ENCODE measurements at places on chromosomes 11 and 22. TPM values are rescaled to one million over a fixed set of nuclear protein-coding genes. Genes with fewer than 3 reads are reported as not detected.

Gene PDGFD
- 5.4 TPM for total RNA-seq

Gene TSPAN18
- total RNA-seq: 13.4 TPM

GRCh38 chr11:18365741-18366140 lies 28.6 kb upstream of the LDHA start:
- H3K4me3 ChIP-seq: no peak overlapping the region
- no peaks in the 10 kb centered on the region for H3K27me3 ChIP-seq
- H3K36me3 ChIP-seq: peaks cover 10% of the 10 kb centered on the region
- no peaks in the 10 kb centered on the region for H3K4me1 ChIP-seq

DNA sequence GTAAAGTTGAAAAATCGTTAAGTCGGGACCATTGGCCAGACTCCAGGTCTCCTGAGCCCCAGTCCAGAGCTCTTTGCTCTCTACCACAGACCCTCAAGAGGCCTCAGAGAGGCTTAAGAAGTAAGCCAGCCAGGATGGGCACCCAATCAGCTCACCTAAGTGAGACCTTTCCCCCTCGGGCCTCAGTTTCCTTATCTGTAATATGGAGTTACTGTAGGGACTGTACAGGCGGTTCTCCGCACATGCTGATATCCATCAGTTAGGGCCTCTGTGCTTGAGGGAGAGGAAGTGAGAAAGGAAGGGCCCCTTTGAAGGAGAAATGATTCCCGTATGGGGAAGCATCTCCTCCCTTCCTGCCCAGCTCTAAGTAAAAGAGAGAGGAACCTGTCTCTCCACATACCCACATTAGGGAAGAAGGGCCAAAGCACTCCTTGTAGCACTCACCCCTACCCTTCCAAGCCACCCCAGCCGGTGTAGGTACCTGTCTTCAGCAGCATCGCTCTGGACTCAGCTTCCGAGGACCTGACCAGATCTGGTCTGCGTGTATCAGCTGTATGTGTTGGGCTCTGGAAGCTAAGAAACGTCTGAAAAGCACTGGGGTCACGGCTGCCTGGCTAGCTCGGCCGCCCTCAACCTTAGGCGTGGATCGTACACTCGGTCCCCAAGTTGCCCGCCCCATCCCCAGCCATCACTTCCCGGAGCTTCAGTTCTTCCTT lies 653 bp downstream of the NAGA start:
- peak overlapping the region; percentile 58 for H3K4me3 ChIP-seq
- peak overlapping the region; percentile 88 for H3K27ac ChIP-seq
- no peak for DNase-seq
- H3K36me3 ChIP-seq: no peaks in the 10 kb centered on the region
- H3K4me1 ChIP-seq: peaks cover 4% of the 10 kb centered on the region
- no peaks in the 10 kb centered on the region for H3K27me3 ChIP-seq

- no peak overlapping the region for H3K4me3 ChIP-seq
- H3K27me3 ChIP-seq: no peaks in the 10 kb centered on the region
- no peaks in the 10 kb centered on the region for H3K36me3 ChIP-seq
- no peak overlapping the region for H3K27ac ChIP-seq
These were observed 9.0 kb upstream of the USP28 start for GRCh38 chr11:113884361-113884836.

DNA sequence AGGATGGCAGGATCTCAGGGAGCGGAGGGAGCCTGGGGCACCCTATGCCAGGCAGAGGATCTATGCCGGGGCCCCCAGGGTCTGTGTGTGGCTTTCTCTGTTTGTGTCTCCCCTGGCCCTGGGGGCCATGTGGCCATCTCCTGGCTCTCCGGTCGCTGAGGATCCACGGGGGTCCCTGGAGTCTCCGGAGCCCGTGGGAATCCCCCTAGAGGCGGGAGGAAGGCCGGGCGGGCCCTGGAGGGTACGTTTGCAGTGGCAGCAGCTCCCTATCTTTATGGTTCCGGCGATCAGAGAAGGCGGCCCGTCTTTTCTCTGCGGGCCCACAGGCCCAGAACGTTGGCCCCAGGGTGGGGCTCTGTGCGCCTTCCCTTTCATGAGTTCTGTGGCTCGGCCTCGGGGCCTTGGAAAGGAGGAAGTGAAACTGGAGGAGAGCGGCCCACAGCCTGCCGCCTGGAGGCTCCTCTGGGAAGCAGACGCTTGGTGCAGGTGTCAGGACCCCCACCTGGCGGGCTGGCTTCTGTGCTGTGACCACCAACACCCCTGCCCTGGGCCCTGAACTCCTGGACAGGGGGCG lies 82.1 kb downstream of the KCNQ1 start:
- H3K36me3 ChIP-seq: no peaks in the 10 kb centered on the region
- DNase-seq: peak; percentile 87
- no peaks in the 10 kb centered on the region for H3K27me3 ChIP-seq

DNA sequence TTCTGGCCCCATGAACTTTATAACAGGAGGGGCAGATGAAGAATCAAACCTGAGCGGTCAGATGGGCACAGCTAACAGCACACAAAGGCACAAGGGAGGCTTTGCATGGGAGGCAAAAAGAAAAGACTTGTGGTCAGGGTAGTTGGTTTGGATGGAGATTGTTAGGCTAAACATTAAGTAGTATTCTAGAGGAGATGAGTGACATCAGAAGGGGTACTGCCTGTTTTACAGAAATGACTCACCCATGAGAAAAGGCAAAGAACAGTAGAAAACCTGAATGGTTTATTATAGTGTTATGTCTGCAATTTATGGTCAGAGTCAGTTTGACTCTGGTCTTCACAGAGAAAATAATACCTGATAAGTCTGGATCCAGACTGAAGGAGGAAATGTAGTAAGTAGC lies 129.8 kb upstream of the KIRREL3 start:
- no peaks in the 10 kb centered on the region for H3K36me3 ChIP-seq
- no peak overlapping the region for H3K4me3 ChIP-seq
- no peak for DNase-seq
- H3K4me1 ChIP-seq: no peaks in the 10 kb centered on the region
- no peaks in the 10 kb centered on the region for H3K27me3 ChIP-seq

Gene OR2AG1
- total RNA-seq: not detected

Gene ISX
- total RNA-seq: 36.4 TPM

DNA sequence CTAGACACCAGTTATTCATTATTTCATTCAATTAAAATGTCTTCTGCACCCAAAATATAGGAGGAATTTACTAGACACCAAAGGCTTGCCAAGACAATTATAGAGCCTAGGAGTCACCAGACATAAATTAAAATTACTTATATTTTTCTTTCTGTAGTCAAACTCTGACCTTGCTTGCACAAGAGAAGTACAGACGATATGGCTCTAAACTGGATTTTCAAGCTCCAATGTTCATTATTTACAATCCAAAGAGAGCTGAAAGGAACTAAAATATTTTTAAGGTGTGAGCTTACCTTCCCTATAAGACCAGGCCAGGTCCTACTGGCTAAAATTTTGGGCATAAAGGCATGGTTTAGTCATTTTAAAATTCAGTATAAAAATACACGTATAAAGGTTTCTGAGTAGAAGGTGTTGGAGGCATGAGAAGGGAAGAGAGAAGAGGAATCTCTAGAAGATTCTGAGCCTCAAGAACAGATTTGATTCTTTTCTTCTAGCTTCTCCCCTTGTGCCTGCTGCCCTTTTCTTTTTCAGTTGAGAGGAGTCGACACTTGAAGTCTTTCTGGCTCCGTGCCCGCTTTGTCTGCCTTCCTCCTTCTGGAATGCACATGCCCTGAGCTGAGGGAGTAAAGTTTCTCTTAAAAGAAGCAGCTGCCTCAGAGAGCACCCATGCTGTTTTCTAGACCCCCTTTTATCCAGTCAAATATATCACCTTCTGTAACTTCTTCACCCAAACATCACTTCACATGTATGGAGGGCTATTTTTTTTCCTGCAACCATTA lies 13.5 kb downstream of the C11orf97 start:
- no peak overlapping the region for H3K4me3 ChIP-seq
- H3K27ac ChIP-seq: no peak overlapping the region

DNA sequence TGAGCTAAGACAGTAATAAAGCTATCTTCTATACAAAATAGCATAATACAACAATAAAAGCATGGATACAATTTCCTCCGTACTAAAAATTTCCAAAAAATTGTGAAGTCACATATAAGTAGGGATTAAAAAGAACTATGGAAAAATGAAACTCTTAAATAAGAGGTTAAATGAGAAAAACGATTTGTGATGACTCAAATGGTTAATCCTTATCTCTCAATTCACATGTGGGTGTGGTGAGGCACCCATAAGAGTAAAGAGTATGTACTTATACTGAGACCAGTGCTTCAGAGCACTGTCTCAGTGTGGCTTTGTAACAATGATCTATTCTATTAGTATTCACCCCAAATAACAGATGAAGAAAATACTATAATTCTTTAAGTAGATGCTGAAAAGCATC lies 25.0 kb upstream of the CCDC34 start:
- DNase-seq: no peak
- H3K4me1 ChIP-seq: peaks cover 3% of the 10 kb centered on the region
- H3K27me3 ChIP-seq: no peaks in the 10 kb centered on the region
- H3K4me3 ChIP-seq: no peak overlapping the region

Gene CEP57
- 39.9 TPM for total RNA-seq

Gene SPI1
- total RNA-seq: 4.7 TPM

DNA sequence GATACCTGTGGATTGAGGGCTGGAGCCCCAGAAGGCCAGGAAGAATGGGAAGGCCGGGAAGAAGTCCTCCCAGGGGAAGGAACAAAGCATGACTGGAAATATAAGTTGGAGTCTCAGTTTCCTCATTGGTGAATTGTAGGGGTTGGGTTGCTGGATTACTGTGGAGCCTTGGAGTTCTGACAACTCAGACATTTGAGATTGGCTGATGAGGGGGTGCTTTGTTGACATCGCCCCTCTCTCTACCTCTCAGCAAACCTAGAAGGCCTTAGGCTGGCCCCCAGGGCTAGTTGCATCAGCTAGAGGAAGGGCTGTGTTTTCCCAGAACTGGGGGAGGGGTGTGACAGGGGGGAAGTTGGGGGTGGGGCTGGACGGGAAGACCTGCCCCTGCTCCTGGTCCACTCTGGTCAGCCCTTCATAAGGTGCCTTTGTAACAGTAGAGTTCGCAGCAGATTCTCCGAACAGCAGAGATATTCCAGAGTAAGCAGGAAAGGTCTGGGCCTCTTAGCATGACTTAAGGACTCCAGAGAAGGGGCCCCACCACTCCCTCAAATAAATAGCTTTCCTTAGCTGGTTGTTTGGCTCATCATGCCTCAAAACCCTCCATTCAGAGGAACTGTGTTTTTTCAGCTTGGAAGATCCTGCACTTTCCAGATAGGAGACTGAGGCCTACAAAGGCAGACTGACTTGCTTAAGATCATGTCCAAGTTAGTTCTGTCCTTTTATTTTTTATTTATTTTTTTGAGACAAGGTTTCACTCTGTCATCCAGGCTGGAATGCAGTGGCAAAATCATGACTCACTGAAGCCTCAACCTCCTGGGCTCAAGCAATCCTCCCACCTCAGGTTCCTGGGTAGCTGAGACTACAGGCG lies 12.5 kb upstream of the THRSP start:
- no peak for DNase-seq
- no peaks in the 10 kb centered on the region for H3K27me3 ChIP-seq
- H3K27ac ChIP-seq: no peak overlapping the region
- no peaks in the 10 kb centered on the region for H3K4me1 ChIP-seq
- no peak overlapping the region for H3K4me3 ChIP-seq

- H3K36me3 ChIP-seq: no peaks in the 10 kb centered on the region
- H3K4me1 ChIP-seq: peaks cover 4% of the 10 kb centered on the region
- no peak overlapping the region for H3K27ac ChIP-seq
- H3K27me3 ChIP-seq: no peaks in the 10 kb centered on the region
These were observed 148.8 kb downstream of the DBX1 start for GRCh38 chr11:20011307-20011951.

GRCh38 chr11:13135385-13136271 lies 126.5 kb downstream of the RASSF10 start:
- no peak overlapping the region for H3K4me3 ChIP-seq
- no peak overlapping the region for H3K27ac ChIP-seq
- no peaks in the 10 kb centered on the region for H3K27me3 ChIP-seq
- no peak for DNase-seq
- peaks cover 5% of the 10 kb centered on the region for H3K4me1 ChIP-seq

GRCh38 chr11:73269459-73270015 lies 2.6 kb upstream of the P2RY6 start:
- no peaks in the 10 kb centered on the region for H3K27me3 ChIP-seq
- H3K4me1 ChIP-seq: no peaks in the 10 kb centered on the region
- no peak overlapping the region for H3K4me3 ChIP-seq
- no peak overlapping the region for H3K27ac ChIP-seq
- no peaks in the 10 kb centered on the region for H3K36me3 ChIP-seq

Gene MS4A15
- total RNA-seq: not detected

DNA sequence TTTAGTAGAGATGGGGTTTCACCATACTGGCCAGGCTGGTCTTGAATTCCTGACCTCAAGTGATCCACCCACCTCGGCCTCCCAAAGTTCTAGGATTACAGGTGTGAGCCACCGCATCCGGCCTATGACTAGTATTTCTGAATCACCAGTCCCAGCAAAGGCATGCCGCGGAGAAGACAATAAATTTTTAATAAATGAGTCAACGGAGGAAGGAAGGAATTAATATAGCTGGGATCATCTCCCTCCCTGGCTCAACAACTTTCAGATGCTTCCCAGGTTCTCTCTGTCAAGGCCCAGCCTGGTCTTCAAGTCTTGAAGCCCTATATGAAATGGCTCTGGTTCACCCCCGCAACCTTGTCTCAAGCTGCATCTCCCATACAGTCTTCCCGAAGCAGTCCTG lies 45.7 kb downstream of the CYTH4 start:
- H3K4me3 ChIP-seq: no peak overlapping the region
- no peak for DNase-seq
- no peaks in the 10 kb centered on the region for H3K36me3 ChIP-seq

GRCh38 chr22:49201046-49201970 lies 626.4 kb downstream of the BRD1 start:
- H3K4me3 ChIP-seq: no peak overlapping the region
- no peaks in the 10 kb centered on the region for H3K27me3 ChIP-seq
- no peaks in the 10 kb centered on the region for H3K4me1 ChIP-seq
- H3K27ac ChIP-seq: no peak overlapping the region
- H3K36me3 ChIP-seq: no peaks in the 10 kb centered on the region
- DNase-seq: no peak

- H3K4me3 ChIP-seq: no peak overlapping the region
- no peaks in the 10 kb centered on the region for H3K36me3 ChIP-seq
- H3K27ac ChIP-seq: no peak overlapping the region
- no peak for DNase-seq
These were observed 137.7 kb downstream of the WT1 start for GRCh38 chr11:32297611-32298011.

GRCh38 chr22:32699001-32699582 lies 102.4 kb upstream of the TIMP3 start:
- H3K4me1 ChIP-seq: no peaks in the 10 kb centered on the region
- H3K27ac ChIP-seq: no peak overlapping the region
- DNase-seq: peak; percentile 37
- H3K27me3 ChIP-seq: no peaks in the 10 kb centered on the region
- no peaks in the 10 kb centered on the region for H3K36me3 ChIP-seq
- H3K4me3 ChIP-seq: no peak overlapping the region

- no peaks in the 10 kb centered on the region for H3K4me1 ChIP-seq
- no peak for DNase-seq
- no peak overlapping the region for H3K27ac ChIP-seq
- no peaks in the 10 kb centered on the region for H3K27me3 ChIP-seq
These were observed 1327.0 kb downstream of the BRD1 start for GRCh38 chr22:48500471-48501230.

Gene OR52K1
- total RNA-seq: not detected

Gene MMP8
- total RNA-seq: not detected

Gene SCN2B
- 0.45 TPM for total RNA-seq

Gene FZD4
- total RNA-seq: 4.3 TPM

Measured in colonic mucosa (tissue), 4 donors.